Activated CD8-positive, alpha-beta T cell treated with anti-CD3 and anti-CD28 coated beads, Interleukin-2, amount 10 ng/mL, durations not matched to agents 7 days and 5 days (primary cell): ENCODE measurements at places on chromosomes 5 and 9.

DNA sequence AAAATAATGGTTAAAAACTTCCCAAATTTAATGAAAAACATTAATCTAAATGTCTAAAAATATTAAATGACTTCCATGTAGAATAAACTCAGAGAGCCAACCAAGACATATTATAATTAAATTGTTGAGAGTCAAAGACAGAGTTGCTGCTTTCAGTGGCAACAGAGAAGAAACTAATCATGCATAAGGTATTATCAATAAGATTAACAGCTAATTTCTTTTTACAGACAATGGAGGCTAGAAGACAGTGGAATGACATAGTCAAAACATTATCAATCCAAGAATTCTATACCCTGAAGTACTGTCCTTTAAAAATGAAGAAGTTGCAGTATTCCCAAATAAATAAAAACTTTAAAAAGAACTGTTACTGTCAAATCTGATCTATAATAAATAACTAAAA, 268.7 kb downstream of the IRX2 start:
- no peak for DNase-seq

DNA sequence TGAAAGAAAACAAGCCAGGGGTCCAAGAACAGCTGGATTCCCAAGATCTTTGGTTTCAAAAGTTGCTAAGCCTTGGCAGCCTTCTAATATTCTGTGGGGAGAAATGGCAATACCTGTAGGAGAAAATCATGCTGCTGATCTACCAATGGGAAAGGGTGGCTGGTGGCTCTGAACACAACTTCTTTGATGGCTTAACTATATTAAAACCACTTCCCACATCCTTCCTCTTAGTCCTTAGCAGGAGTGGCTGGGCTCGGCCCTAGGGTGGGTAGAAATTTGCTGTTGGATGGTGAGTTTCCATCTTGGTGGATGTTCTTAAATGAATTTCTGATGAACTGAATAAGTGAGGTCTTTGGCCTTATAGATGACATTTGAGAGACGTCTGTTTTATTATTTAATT, 19.5 kb upstream of the FBXL7 start:
- no peak for DNase-seq

- DNase-seq: peak; percentile 58
Observed at GRCh38 chr5:150153957-150154617, 1.6 kb downstream of the PDGFRB start.

- no peak for DNase-seq
Observed at GRCh38 chr5:83388608-83389007, 82.9 kb upstream of the VCAN start.

- no peak for DNase-seq
Observed at GRCh38 chr5:100654895-100655294, 119.7 kb downstream of the FAM174A start.

GRCh38 chr9:33815781-33816180, 1.2 kb upstream of the UBE2R2 start:
- DNase-seq: no peak

GRCh38 chr5:149387982-149388381, 8.9 kb upstream of the IL17B start:
- no peak for DNase-seq

- no peak for DNase-seq
Observed at GRCh38 chr9:131483319-131484050, 19.2 kb upstream of the POMT1 start.

- DNase-seq: no peak
Observed at GRCh38 chr9:33750307-33750838, 45.0 kb upstream of the PRSS3 start.

- no peak for DNase-seq
Observed at GRCh38 chr9:134476272-134476941, 150.2 kb downstream of the RXRA start.

- no peak for DNase-seq
Observed at GRCh38 chr5:77641963-77642737, 3.6 kb upstream of the OTP start.

- no peak for DNase-seq
Observed at GRCh38 chr5:7018198-7018597, 305.0 kb downstream of the TENT4A start.

DNA sequence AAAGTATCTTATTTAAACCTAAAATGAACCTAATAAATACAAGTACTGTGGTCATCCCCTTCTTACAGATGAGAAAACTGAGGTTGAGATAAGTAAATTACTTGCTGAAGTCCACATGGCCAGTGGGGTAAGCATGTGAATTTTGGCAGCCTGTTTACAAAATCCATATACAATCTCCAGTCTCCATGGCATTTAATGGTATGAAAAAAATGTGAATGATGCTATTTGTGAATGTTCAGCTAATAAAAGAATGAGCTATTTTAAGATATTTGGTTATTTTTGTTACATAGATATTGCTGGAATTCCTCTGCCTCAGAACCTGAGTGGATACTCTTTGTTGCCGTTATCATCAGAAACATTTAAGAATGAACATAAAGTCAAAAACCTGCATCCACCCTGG, 19.3 kb upstream of the GPR150 start:
- DNase-seq: no peak

GRCh38 chr5:178895615-178896571, at the start of gene ZFP2:
Gene ZFP2, plus strand, starts transcription at chr5:178895913. Its CDS starts 35,401 bp downstream, at chr5:178931314.
- DNase-seq: peak; percentile 26

- no peak for DNase-seq
Observed at GRCh38 chr9:129761901-129762369, 9.1 kb upstream of the PTGES start.

- DNase-seq: peak; percentile 72
Observed at GRCh38 chr5:141734501-141735229, 52.6 kb upstream of the ARAP3 start.

GRCh38 chr5:100566382-100567141, 31.4 kb downstream of the FAM174A start:
- no peak for DNase-seq

GRCh38 chr5:111730659-111731382, 26.2 kb downstream of the NREP start:
- DNase-seq: no peak

DNA sequence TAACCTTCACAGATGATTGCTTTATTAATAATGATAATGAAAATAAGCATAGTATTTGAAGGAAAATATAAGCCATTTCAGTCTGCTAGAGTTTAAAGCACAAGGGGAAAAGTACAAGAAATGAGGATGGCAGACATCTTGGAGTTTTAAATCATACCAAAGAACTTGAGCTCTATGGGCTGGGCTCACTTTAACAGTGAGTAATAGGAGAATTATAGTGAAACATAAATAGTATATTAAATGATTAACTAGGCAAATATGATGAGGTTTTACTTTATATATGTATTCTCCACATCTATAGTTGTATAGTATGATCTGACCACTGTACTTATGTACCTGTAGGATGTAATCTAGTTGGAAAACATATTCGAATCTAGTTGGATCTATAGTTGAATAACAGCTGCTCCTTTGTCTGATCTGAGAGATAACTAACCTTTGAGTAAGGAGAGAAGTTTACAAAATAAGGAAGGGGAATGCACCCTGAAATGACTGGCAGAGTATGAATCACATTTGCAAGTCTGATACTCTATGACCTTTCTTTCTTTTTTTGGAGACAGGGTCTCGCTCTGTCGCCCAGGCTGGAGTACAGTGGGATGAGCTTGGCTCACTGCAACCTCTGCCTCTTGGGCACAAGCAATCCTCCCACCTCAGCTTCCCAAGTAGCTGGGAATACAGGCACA, 17.6 kb downstream of the MEGF9 start:
- no peak for DNase-seq

- DNase-seq: no peak
Observed at GRCh38 chr5:159971931-159972461, 36.9 kb upstream of the TTC1 start.

GRCh38 chr9:9117866-9118265, 1318.3 kb upstream of the DMAC1 start:
- DNase-seq: no peak

GRCh38 chr9:7289773-7290172, 509.8 kb downstream of the DMAC1 start:
- DNase-seq: no peak

- DNase-seq: no peak
Observed at GRCh38 chr9:123739387-123739786, 190.5 kb downstream of the DENND1A start.

DNA sequence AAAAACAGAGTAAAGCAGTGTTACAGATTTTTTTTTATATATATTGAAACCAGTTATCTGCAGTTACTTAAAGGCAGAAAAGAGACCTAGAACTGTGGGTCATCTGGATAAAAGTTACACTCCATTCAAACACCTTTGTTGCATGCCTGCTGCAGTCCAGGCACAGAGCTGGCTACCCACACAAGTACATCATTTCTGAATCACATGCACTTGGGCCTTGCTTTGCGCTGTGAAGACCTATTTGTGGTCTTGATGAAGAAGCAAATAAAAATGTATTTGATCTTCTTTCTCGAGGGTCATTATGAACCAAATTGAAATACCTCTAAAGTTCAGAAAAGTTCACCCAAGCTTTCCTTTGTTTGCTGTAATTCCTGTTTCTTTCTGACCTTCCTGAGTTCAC, 503.0 kb upstream of the ZNF608 start:
- no peak for DNase-seq

DNA sequence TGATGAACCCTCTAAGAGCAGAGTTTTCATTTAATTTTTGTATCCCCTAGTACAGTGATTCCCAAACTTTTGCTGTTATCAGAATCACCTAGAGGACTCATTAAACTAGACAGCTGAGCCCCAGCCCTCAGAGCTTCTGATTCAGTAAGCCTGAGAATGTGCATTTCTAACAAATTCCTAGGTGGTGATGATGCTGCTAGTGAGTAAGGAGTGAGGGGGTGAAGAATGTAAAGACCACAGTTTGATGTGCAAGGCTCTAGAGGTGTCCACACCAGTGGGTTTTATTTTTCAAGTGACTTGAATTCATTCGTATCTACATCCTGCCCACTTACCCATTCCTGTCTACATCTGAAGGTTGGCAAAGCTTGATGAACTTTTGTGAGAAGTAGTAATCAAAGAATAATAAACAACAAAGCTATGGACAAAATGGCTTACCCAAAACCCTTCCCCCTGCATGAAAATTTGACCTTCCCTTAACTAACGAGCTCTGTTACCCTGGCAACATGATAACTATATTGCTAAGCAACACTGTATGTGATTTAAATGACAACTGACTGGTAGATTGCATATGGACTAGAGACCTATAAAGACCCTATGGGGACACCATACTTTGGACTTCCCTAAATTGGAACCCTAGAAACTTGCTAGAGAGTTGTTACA, 35.2 kb downstream of the DTWD2 start:
- no peak for DNase-seq

- no peak for DNase-seq
Observed at GRCh38 chr5:141672071-141672840, 9.8 kb downstream of the ARAP3 start.

GRCh38 chr5:68299575-68299974, 84.0 kb downstream of the PIK3R1 start:
- DNase-seq: no peak

DNA sequence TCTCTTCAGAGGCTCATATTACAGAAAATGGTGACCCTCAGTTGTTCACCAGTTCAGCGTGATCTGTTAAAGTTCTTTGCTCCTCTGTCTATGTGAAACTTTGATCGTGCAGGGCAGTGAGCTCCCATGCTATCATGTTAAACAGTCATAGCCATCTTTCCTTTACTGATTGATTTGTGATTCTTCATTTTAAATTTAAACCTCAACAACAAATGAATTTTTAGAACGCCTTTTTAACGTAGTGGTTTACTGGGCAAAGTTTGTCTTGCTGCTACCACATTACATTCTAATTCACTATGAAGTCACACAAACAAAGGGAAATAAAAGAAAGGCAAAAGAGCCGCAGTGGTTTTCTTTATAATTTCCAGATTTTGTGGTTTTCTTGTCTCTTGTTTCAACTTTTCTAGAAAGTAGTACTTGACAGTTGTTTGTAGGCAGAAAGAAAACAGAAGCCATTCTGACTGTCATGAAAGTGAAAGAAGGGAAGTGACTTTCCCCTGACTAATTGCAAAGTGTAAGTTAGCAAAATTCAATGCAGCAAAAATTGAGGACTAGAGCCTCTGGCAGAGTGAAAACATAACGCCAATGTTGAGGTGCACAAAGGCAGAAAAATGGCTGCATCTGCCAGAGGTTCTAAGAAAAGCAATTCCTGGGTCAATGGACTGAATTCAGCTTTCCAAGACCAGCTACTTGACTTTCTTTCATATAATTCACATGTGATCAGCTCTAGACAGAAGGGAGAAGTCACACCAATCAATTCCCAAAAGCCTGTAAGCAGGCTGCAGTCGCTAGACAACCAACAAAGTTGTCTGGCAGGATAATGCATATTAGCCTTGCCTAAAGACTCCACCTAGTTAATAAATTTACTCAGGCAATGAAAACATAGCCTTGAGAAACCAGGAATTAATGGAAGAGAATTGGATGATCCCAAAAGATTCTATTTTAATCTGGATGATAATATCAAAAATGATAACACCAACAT, 7.1 kb upstream of the IFNA6 start:
- no peak for DNase-seq
